ENCODE measurements at places on chromosomes 16 and 17. TPM values are rescaled to one million over a fixed set of nuclear protein-coding genes. Genes with fewer than 3 reads are reported as not detected.

RTN4RL1 gene
- polyA plus RNA-seq, result not detected

RCVRN gene
- not detected for polyA plus RNA-seq

CDK3 gene
- polyA plus RNA-seq, result 10.6 TPM

TBC1D3I gene
- polyA plus RNA-seq, result 0.19 TPM

KRT24 gene
- not detected for polyA plus RNA-seq

NHLRC4 gene
- polyA plus RNA-seq, result 3.7 TPM

ARSG gene
- 3.8 TPM for polyA plus RNA-seq
